ENCODE measurements at places on chromosomes 11 and 22. TPM values are rescaled to one million over a fixed set of nuclear protein-coding genes. Genes with fewer than 3 reads are reported as not detected.

The SCGB2A2 gene
- polyA plus RNA-seq = not detected

The TOB2 gene
- 29.8 TPM for polyA plus RNA-seq

The ART1 gene
- polyA plus RNA-seq = not detected

The GSTT2B gene
- 2.1 TPM for polyA plus RNA-seq

The GLB1L2 gene
- polyA plus RNA-seq = 1.8 TPM

The PNPLA5 gene
- polyA plus RNA-seq = not detected

The FERMT3 gene
- polyA plus RNA-seq = 20.5 TPM

The DERL3 gene
- polyA plus RNA-seq = 24.3 TPM

The VPREB1 gene
- not detected for polyA plus RNA-seq

The HPS5 gene
- polyA plus RNA-seq = 25.0 TPM
